Putamen (tissue), 1 donor: ENCODE measurements at places on chromosomes 1 and 21.

DNA sequence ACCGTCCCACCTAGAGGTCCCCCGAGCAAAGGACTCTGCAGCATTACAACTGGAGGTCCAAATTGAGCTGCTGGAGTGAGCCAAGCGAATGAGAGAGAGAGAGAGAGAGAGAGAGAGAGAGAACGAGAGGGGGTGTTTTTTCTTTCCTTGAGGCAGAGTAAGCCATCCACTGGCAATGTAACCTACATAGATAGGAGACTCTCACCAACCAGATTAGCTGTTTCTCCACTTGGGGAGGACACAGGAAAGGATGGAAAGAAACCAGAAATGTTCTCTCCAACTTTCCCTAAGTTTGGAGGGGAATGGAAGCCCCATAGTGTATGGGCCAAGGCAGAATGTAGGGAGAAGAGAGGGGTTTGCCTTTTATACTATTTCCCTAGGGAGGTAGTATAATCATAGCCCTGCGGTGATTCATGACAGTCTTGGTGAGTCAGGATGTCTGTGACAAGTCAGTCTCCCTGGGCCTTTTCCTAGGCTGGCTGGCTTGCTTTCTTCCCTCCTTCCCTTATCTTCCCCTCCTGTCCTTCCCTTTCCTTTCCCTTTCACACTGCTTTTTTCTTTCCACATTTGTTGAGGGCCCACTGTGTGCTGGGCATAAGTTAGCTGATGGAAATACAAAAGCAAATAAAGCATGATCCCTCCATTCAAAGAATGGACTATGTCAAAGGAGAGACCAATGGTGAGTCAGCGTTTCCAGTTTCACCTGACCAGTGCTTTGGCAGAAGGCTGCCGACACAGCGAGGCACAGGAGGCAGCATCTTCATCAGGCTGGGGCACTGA lies 7.1 kb downstream of the FNDC7 start:
- no peak for DNase-seq

- DNase-seq, result no peak
Observed at GRCh38 chr1:72885017-72885416, 602.7 kb upstream of the NEGR1 start.

- DNase-seq, result no peak
Observed at GRCh38 chr1:235429143-235429542, 61.9 kb downstream of the TBCE start.

GRCh38 chr1:30844631-30845030 lies 63.9 kb downstream of the SDC3 start:
- DNase-seq, result no peak

DNA sequence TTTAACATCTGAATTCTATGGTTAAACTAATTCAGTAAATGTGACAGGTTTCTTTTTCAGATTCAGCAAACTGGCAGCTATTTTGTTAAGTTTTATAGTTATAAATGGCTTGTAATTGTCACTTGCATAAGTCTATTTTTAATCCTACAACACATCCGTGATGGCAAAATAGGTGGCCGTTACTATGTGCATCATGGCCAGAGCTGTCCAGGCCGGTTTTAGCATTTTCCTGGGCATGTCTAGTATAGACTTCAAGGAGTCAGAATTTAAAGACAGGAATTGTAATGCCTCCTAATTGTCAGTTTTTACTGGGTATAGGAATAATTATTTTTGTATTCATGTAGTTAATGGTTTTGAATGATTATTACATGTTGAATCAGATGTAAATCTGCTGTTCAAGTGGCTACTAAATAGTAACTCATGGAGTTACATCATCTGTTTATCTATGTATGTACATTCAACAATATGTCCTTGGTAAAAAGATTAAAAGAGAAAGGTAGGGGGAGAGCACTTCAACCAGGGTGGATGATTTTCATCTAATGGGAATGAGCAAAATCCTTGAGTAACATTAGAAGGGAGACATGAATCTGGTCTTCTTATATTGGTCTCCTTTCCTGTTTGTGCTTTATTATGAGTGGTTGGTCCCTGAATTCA lies 3.2 kb upstream of the B3GALT2 start:
- DNase-seq, result no peak

DNA sequence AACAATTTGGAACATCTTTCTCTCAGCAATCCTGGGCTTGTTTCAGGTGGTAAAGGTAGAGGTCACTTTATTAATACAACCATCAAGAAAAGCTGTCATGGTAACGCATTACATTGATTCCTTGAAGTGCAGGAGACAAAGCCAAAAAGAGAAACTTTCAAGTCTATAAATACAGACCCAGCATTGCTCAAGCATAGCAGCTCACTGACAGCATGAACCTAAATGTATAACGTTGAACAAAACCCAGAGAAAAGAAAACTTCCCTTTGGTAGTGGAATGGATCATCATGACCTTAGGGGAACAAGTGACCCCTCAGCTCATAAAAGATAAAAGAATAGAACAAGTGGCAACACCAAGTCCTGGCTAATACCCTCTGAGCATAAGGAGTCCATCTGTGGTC lies 332.2 kb downstream of the NTNG1 start:
- no peak for DNase-seq

DNA sequence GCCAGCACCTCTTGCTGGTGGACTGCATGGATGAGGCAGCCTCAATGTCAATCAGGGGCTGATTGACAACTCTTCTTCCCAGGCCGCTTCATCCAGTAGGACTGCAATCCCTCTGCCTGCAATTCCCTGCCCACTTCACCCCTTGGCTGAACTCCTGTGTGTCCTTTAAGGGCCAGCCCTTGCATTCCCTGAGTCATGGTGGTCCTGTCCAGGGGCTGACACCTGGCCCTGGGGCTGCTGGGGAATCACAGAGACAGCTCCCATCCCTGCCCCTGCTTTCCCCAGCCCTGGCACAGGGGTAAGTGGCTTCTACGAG lies 4.6 kb upstream of the EPS8L3 start:
- DNase-seq, result no peak

DNA sequence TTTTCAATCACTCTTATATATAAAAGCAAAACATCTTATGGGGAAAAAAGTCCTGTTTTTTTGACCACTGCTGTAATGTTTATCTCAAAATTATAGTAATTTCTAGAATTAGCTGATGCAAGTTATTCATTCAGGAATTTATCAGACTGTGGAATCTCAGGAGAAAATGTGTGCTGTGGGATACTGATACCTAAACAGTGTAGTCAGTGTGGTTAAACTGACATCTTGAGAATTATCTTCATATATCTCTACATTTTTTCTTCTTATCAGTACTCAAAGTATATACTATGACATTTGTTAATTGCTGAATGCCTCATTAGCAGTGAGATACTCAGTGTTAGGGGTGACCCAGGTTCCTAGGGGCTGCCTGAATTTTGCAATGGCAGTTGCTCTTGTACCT lies 839.3 kb downstream of the KCNT2 start:
- DNase-seq, result no peak

- no peak for DNase-seq
Observed at GRCh38 chr1:70072231-70072751, 133.1 kb downstream of the LRRC40 start.
